ENCODE measurements at places on chromosomes 3 and 15.
A peak's percentile ranks its signal among the peaks of the same experiment; 100 is the strongest.

- no peak for DNase-seq
Observed at GRCh38 chr3:168730073-168730472, 634.3 kb upstream of the GOLIM4 start.

GRCh38 chr15:101009176-101009575 lies 90.0 kb downstream of the LRRK1 start:
- DNase-seq: no peak

DNA sequence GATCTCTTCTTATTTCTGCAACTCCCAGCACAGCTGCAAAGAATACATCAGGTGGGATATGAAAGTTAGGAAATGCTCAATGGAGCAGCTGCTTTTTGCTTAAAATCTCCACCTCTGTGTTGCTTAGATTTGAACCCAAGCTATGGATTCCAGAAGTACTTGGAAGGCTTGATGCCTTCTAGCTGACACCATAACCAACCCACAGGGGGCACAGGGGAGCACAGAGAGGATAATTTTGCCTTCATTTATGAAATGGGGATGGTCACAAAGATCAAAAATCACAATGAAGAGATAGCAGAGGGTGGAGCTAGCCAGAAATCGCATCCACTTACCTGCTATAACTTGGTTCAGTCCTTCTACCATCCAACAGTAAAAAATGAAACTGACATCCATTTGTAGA lies 75.7 kb downstream of the DUT start:
- DNase-seq: no peak

DNA sequence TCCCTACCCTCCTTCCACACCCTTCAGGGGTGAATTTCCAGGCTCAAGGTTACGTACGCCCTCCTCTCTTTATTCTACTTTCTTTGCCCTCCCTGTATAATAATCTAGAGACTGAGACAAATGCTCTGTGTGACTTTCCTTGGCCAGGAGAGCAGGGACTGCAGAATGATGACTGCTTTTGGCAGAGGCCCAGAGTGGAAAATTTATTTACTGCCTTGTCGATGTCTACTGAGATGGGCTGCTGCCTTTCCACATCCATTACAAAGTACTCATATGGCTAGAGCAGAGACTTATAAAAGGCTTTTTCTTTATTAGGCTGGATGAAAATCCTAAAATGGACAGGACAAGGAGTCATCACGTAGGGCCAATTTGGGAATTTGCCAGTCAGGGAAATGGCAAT lies 576.2 kb downstream of the TUSC7 start:
- DNase-seq: no peak

GRCh38 chr3:29933802-29934490 lies 653.1 kb downstream of the RBMS3 start:
- no peak for DNase-seq

DNA sequence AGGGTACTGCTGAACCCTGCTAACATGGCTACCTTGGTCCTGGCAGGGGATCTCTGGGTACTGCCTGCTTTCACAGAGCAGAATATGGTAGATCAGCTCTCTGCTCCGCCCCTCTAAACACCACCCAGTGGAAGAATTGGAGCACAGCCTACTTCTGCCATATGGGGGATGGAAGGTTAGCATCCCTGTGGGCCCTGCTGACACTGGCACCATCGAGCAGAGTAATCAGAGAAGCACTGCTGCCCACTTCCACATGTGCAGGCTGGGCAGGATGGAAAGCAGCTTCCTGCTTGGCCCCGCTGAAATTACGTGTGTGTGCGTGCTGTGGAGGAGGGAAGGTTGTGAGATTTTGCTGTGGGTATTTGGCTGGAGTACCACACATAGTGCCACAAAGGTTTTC lies 24.8 kb downstream of the CCR1 start:
- DNase-seq: no peak

GRCh38 chr15:59532770-59533379 lies 78.7 kb upstream of the GCNT3 start:
- no peak for DNase-seq

DNA sequence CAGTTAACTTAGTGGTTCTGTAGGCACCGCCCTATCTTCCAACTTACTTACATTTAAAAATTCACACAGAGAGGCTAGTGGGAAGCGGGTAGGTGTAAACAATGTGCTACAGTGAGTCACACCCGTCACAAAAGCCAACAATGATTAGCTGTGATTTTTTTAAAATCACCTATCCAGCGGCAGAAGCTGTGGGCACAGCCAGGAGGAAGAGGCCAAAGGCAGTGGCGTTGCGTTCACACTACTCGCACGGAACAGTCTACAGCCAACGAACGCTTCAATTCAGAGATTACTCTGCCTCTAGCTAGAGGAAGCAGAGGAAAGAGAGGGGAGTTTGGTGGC lies 2.5 kb upstream of the NLGN1 start:
- no peak for DNase-seq

DNA sequence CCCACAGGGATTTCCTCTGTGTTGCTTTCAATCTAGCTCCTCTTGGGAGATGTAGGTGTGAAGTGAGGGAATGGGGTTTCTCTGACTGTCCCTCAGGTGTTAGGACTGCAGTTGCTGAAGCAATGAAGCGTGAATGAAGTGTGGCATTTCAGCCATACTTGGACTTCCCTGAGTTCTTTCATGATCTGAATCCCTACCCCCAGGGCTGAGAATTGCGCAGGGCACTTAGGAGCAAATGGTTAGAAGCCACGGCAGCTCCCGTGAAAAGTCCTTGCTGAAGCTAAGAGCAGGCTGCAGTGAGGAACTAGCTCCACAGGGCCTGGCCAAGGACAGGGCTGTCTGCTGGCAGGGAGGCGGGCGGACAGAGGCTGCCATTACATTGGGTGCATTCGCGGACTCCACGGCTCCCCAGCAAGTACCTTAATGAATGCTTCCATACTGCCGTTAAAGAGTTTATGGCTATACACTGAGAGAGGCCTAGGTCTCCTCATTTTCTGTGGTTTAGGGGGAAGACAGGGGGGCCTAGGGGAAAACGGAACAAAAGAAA lies 69.0 kb upstream of the RAD18 start:
- DNase-seq: no peak

GRCh38 chr15:52054381-52054780 lies 35.4 kb downstream of the MAPK6 start:
- no peak for DNase-seq

DNA sequence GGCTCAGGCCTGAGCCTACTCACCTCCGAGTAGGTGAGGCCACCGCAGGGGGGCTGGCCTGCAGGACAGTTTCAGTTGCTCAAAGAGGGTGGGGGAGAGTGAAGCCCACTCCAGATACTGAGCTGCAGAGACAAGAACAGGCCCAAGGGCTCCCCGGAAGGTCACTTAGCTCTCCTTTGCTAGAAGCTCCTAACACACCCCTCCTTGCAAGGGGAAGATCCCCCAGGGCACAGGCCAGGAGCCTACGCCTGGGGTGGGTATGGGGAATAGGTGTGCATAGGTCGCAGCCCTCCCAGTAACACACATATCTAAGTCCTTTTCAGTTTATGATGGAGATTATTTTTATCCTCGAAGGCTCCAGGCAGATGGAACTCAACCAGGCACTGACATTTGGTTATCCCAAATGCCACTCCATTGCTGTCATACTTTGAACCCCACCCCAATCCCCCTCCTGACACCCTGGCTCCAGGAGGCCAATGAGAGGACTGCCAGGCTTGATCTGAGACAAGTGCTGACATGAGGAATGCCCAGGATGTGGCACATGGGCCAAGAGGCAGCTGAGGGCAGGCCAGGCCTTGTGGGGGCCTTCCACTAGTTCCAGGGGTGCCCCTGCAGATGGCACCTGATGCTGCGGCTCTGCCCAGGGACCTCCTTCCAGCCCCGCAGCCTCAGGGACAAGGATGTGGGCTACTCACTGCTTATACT lies 1.1 kb upstream of the MUSTN1 start:
- DNase-seq: no peak

DNA sequence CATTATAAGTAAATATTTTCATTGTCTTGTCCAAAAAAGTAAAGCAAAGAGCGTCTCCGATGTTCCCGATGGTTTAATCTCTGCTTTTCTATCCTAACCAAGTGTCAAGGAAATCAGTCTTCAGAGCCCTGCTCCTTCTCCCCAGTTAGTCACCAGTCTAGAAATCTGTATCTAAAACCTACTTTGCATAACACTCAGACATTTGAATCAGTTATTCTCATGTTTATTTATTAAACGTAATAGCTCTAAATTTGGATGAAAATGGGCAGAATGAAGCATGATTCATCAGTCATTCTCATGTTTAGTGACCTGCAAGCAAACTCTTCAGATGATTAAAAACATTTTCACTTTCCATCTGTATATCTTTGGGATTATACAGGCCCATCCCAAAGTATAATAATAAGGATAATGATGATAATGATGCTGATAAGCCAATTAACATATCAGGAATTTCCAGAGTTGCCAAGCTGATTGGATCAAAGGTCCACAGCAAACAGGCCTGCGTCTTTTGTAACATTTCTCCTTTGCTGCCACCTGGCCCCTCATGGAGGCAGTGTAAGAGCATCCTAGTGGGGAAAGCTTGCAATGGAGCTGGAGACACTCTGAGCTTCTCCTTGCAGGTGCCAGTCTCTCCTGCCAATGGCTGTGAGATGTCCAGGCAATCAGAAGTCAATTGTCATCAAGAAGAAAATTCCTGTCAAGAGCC lies 273.9 kb downstream of the IGSF11 start:
- DNase-seq: no peak

GRCh38 chr3:49162751-49163419 lies 3.2 kb downstream of the CCDC71 start:
- no peak for DNase-seq

- no peak for DNase-seq
Observed at GRCh38 chr15:45107941-45108630, 5.9 kb downstream of the DUOX2 start.

DNA sequence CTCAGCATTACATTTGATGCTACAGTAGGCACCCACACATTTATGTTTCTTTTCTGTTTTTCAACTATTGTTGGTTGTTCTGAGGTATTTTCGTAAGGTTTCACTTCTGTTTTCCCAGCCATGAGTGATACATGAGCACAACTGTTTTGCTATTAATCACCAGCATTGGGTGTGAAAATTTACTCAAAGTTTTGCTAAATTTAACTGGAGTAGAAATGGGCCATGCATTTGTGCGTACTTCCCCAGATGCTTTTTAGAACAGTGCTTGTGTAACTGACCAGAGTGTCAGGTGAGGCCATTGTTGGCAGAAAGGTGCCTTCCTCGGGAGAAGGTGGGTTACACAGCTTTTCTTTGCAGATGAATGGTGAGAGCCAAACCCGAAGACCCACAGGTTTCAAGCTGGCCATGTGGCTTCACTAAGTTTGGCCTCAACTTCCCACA lies 70.4 kb downstream of the ST6GAL1 start:
- peak; percentile 80 for DNase-seq

GRCh38 chr3:8424281-8424680 lies 77.3 kb upstream of the LMCD1 start:
- no peak for DNase-seq

GRCh38 chr3:185311991-185312390 lies 50.9 kb upstream of the MAP3K13 start:
- DNase-seq: no peak

DNA sequence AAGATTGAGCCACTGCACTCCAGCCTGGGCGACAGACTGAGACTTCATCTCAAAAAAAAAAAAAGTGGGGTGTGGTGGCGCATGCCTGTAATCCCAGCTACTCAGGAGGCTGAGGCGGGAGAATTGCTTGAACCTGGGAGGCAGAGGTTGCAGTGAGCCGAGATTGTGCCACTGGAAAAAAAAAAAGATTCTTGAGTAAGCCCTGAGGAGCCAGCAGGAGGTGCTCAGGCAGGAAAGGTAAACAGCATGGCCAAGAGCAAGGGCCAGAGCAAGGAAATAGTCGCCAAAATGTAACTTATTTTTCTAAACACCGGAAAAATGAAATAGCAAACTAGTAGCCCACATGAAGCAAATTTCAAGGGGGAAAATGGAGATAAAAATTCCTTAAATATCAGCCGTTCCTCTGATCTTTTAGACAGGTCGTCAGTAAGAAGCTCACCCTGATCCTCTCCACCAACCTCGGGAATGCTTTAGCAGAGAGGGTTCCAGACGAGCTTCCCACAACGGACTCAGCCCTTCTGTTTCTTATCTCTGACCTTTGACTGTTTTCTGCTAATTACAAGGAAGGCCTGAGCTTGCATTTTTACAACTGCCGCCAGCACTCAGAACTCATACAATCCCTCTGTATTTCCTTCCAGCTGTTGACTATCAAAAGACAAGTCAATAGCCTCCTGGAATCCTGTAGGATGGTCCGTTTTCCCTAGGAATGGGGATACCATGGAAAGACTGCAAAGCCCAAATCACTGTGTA lies 45.0 kb upstream of the AKAP13 start:
- DNase-seq: no peak

DNA sequence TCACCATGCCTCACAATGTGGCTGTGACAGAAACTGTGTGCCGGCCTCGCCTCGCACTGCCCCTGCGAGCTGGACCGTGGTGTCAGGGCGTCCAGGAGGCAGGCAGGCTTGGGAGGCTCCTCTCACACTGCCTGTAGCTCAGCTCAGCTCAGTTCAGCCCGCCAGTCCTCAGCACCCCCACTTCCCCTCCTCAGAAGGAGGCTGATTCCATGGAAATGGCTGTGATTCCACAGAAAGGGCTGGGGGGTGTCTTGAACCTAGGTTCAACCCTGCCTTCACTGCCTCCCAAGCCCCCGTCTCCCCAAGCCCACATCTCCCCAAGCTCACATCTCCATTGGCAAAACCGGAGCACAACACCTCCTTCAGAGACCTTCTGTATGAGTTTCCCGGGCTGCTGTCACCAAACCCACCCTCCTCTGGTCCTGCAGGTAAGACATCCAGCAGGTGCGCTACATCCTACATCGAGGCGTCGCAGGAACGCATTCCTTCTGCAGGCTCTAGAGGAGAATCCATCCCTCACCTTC lies 94.0 kb downstream of the OCA2 start:
- no peak for DNase-seq

DNA sequence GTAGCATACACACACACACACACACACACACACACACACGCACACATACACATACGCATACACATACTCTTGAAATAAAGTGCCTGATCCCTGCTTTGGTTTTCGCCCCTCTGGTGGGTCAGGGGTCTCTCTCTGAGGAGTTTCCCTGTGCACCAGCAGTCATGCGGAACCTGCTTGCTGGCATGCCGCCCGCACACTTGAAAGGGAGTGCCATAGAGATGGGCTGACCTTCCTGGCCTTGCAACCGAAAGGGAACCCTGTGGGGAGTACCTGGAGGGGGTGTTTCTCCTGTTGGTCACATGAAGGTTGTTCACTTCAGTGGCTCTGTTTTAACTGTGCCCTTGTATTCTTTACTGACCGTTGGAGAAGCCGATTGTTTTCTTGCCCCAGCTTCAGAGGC lies 752.3 kb downstream of the NR2F2 start:
- no peak for DNase-seq

GRCh38 chr15:85753791-85754452 lies 40.8 kb downstream of the KLHL25 start:
- DNase-seq: no peak

All from T-helper 1 cell (primary cell).